ENCODE measurements at places on chromosomes 5 and 9.

DNA sequence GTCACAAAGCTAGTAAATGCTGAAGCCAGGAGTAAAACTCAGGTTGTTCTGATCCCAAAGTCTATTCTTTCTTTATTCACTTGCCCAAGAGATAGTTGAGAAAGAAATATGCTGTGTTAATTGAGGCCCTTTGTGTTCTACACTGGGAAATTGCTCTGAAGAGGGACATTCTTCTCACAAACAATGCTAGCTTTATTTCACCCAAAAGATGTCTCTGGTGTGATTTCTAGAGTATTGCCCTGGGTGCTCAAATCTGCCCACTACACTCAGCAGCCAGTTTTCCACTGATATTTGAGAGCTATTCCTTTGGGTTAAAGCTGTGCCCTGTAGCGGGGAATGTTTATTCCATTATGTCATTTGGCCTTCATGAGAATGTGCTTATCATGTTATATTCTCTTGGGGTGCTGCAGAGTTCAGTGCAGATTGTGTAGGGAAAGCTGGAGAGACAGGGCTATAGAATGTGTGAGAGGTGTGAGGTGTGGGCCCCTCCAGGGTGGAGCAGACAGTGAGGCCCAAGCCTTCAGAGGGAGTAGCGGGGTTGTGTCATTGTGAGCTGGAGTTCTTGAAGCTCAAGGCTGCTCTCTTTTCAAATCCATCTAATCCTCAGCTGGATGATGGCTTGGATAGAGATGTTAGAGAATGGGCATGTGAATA is 21.0 kb upstream of the C5orf63 start:
- DNase-seq: no peak

DNA sequence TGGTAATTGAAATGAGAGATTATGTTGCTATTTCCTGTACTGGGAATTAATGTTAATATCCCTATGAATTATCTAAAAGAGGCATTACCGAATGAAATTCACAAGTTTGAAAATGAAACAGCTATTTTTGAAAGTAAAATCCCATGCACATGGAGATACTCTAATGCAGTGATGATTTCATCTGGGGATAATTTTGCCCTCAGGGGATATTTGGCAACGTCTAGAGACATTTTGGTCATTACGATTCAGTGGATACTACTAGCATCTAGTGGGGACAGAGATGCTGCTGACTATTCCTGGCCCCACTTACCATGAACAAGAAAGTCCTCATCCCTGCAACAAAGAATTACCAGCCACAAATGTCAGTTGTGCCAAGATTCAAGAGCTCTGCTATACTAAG is 500.9 kb downstream of the EFNA5 start:
- DNase-seq: no peak

GRCh38 chr5:131200560-131200959 is 29.8 kb downstream of the LYRM7 start:
- no peak for DNase-seq

- DNase-seq: no peak
These were observed 91.0 kb downstream of the ARSB start for GRCh38 chr5:78893940-78894677.

DNA sequence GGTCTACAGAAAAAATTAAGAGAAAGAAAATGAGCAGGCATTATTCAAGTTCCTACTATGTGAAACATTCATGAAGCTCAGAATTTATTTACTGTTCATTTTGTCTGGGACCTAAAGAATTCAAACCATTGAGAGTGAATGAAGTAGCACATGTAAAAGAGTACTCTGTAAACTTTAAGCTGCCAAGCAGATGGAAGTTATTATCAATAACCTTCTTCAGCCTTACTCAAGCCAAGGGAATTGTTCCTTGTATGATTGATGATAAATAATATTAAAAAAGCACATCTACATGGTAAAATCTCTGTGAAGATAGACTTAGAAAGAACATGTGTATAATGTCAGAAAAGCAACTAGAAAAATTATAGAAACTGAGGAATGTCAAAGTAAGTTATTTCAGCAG is 17.8 kb upstream of the GLIS3 start:
- DNase-seq: no peak

- no peak for DNase-seq
These were observed 81.3 kb downstream of the IZUMO3 start for GRCh38 chr9:24464319-24464951.

GRCh38 chr5:153513156-153513555 is 22.7 kb downstream of the GRIA1 start:
- DNase-seq: no peak

DNA sequence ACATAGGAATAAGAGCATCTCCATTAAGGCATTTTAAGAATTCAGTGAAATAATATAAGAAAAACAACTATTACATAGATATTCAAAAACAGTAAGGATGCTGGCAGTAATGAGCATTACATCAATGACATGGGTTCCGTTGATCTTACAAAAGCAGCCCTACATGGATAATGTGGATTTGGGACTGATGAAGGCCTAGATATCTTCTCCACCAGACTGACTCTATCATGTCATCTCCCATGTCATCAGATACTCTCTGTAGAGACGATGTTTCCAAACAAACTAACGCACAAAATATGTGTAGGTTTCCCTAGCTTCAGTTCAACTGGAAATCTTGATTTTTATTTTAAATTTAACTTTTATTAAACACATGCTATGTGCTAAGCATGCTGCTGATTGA is 3.6 kb downstream of the LURAP1L start:
- no peak for DNase-seq

- no peak for DNase-seq
These were observed 46.2 kb downstream of the IL31RA start for GRCh38 chr5:55897206-55897894.

DNA sequence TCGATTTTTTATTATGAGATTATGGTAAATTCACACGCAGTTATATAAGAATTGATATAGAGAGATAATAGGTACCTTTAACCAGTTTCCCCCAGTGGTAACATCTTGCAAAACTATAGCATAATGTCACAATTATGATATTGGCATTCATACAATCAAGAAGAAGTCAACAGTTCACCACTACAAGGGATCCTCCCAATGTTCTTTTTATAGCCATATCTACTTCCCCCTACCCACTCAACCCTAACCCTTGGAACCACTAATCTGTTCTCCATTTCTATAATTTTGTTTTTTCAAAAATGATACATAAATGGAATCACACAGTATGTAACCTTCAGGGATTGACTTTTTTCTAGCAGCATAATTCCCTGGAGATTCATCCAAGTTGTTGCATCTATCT is 9.8 kb downstream of the ACTL7B start:
- no peak for DNase-seq

GRCh38 chr5:140235791-140236551 is 61.0 kb downstream of the CYSTM1 start:
- DNase-seq: no peak

- no peak for DNase-seq
These were observed 99.7 kb downstream of the GOLPH3 start for GRCh38 chr5:32074401-32074800.

DNA sequence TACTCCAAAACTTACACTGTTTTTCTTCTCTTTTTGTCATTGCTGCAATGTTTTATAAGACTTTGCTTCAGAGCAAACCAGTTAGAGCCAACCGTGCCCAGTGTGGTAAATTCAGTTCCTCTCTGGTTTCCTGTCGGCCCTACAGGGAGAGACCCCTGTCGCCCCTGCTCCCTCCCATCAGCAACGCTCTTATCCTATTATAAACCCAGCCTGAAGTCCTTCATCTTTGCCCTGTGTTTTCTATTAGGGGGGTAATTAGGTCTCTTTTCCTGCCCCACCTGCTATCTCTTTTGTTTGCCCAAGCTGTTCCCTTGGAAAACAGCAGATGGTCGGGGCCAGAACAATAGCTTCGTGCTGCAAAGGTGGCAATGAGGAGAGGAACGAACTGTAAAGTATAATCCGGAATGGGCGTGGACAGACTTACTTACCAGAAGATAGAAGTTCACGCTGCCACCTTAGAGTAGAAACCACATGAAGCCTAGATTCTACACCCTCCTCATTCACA is 21.4 kb upstream of the OTULINL start:
- DNase-seq: no peak

- no peak for DNase-seq
These were observed 134.6 kb upstream of the VLDLR start for GRCh38 chr9:2486988-2487387.

GRCh38 chr9:104068546-104068945 is 25.6 kb upstream of the SMC2 start:
- no peak for DNase-seq

DNA sequence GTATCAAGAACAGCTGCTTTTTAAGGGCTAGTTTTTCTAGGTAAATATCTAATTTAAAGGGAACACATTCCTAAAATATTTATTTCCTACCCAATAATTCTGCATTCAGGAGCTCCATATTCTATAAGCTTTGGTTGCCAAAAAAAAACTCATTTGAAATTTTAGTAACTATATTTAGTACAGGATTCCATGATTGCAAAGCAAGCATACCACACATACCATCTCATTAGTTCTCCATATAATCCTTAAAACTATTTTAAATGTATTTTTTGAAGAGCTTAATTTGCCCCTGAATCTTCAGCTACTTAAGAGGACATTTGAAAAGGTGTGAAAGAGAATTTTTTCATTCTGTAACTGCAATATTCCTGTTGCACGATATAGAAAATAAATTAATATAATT is 877.0 kb downstream of the NR2F1-AS1 start:
- DNase-seq: no peak

DNA sequence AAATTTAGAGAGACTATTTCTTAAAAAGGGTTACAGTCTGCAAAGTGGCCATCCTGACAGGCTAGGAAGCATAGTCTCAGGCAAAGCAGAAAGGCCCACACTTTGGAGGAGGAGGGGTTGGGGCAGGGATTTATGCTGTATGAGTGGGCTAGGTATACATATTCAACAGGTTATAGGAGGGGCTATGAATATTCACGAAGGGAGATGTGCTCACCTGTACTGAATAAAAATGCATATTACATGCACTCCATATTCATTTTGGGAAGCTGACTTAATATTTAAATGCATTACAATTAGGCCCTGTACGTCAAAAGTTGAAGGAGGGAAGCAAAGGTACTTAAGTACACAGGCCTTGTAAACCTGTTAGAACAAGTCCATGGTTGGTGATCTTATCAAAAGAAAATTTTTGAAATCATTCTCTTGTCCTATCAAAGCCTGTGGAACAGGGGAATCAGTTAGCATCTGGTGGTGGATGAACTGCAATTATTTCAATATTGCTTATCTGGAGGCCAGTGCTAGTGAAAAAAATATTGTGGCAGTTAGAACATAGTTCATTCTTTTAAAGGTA is 1.6 kb downstream of the CENPP start:
- no peak for DNase-seq

GRCh38 chr5:107457138-107457537 is 213.6 kb downstream of the EFNA5 start:
- DNase-seq: no peak

DNA sequence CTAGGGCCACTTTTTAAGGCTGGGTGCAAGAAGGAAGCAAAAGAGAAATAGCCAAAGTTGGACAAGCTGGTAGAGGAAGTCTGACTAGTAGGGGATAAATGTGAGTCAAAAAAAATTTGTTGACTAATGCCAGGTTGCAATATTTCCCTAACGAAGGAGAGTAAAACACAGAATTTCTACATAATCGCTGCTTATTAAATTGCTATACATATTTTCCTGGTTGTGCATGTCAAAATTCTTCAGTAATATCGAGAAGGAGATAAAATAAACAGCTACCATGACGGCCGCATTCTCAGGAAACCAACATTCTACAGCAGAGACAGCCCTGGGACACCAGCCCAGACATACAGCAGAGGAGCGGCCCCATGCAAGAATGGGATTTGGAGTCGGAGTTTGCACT is 148.3 kb downstream of the ESM1 start:
- no peak for DNase-seq

GRCh38 chr5:87138091-87138805 is 129.4 kb upstream of the RASA1 start:
- no peak for DNase-seq

DNA sequence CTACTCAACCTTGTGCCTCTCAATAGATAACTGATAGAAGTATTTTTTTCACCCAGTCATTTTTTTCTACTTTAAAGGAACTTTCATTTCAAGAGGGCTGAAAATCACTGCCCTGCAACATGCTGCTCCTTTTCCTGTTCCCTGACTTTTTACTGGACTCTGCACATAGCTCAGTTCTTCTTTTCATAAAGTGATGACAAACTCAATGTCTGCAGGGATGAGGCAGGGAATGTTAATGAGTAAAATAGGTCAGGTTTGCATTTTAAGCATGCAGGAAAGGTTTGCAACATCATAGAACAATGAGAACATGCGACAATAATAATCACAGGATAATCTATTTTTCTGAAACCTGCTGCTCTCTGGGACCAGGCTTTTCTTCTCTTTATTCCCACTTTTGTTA is 172.2 kb upstream of the SGCD start:
- no peak for DNase-seq

GRCh38 chr9:83991355-83991754 is 10.8 kb downstream of the RMI1 start:
- no peak for DNase-seq

- no peak for DNase-seq
These were observed 246.6 kb downstream of the FSTL4 start for GRCh38 chr5:133365738-133366137.

- no peak for DNase-seq
These were observed 336.0 kb downstream of the PDE4D start for GRCh38 chr5:59557572-59557971.

GRCh38 chr9:131798246-131798645 is 58.4 kb upstream of the RAPGEF1 start:
- DNase-seq: no peak

Measured in Panc1 (cell line).